ENCODE measurements at places on chromosomes 13 and 19.

DNA sequence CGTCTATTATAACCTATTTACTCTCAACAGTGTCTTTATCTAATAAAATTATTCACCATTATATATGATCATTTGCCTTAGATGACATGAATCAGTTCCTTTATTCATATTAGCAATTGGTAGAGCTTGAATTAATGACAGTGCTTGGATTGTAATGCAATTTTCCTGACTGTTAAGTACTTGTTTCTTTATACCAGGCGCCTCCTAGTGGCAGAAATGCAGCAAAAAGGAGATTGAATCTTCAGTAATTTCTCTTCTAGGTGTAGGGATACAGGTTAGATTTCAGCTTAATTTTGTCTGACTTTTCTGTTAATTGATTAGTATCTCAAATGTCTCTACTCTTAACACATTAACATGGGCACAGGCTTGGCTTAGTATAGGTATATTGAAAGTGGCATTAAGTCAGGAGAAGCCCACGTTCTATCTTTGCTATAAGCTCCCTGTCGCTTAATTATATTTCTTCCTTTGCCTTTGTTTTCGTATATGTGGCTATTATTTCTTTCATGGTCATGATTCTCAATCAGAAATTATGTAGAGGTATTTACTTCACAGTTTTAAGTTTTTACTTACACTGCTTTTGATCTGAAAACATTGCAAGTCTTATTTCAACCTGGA lies 9.1 kb upstream of the LHFPL6 start:
- DNase-seq = peak; percentile 22

DNA sequence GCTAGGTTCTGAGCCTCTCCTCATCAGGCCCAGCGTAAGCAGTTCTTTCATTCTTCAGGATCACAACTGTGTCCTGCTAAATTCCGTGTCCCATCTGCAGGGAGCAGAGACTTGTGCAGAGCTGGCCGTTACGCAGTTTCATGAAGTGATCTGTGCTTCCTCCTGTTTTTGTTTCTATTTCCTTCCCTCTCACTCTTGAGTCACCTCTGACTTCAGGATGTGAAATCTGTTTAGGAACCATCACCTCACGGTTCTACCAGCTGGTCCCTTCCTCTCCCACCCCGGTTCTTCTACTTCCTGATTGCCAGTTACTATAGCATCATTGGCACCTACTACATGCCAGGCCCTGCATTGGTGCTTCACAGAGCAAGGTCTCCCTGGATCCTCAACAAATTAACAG lies 8.5 kb downstream of the MAU2 start:
- no peak for DNase-seq

DNA sequence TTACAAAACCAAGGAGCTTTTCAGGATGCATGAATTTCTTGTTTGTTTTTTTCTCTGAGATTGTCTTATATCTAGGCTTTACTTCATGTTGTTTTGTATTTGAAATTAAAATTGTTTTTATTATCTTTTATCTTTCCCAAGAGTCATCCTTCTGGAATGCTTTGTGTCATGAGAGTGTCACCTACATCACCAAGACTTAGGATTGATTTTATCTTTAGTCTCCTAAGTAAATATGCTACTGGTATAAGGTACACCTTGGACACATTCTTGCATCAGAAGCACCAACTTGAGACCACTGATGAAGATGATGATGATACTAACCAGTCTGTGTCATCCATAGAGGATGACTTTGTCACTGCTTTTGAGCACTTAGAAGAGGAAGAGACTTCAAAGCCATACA lies 26.4 kb downstream of the AKAP11 start:
- no peak for DNase-seq

DNA sequence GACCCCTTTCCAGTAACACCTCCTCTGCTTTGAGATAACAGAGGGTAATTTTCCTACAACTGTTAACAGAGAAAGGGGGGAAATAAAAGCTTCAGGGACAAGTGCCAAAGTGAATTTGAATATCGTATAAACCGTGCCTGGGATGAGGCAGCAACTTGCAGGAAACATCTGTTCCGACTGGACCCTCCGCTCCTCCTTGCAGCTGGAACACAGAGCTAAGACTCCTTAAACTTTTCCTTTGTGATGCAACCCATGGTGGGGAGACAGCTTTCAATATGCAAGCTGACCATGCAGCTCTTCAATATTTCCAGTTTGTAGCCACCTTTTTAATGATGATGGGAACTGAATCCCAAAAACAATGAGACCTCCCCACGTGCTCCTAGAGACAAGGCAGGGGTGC lies 432.6 kb downstream of the ZNF536 start:
- no peak for DNase-seq

GRCh38 chr13:112867301-112867711 lies 101.7 kb upstream of the MCF2L start:
- DNase-seq = no peak

DNA sequence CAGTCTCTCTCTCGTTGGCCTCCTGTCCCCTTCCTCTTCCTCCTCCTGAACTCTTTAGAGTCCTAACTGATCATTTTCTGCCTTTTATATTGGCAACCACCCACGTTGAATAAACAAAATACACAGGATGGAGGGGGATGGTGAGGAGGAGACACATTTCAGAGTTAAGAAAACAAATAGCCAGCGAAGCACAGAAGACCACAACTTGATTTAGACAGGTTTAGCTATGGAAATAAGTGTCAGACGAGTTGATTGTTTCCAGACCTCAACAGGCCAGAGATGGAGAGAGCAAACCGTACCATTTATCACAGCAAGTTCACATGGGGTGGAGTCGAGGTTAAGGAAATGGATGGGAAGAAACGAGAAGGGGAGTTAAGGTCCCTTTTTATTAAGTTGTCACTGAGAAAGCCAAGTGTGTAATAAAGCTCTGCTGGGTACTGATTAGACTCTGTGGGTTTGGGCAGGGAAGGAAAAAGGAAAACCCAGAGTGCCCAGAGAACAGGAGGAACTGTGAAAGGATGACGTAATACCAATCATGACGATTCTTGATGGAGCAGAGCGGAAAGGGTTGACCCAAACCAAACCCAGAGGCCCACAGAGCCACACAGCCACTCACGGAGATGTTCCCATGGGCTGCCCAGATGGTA lies 11.1 kb upstream of the SERP2 start:
- no peak for DNase-seq

GRCh38 chr13:51728972-51729371 lies 75.0 kb downstream of the DHRS12 start:
- no peak for DNase-seq

DNA sequence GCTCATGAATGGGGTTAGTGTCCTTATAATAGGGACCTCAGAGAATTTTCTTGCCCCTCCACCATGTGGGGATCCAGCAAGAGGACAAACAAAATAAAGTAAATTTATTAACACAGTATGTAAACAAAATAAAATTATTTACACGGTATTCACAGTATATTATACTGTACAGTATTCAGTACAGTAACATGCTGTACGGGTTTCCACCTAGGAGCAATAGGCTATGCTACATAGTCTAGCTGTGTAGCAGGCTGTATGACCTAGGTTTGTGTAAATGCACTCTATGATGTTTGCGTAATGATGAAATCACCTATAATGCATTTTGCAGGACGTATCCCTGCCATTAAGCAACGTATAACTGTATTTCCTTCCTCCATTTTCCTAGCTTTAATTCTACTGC lies 11.8 kb upstream of the DIAPH3 start:
- DNase-seq = no peak

DNA sequence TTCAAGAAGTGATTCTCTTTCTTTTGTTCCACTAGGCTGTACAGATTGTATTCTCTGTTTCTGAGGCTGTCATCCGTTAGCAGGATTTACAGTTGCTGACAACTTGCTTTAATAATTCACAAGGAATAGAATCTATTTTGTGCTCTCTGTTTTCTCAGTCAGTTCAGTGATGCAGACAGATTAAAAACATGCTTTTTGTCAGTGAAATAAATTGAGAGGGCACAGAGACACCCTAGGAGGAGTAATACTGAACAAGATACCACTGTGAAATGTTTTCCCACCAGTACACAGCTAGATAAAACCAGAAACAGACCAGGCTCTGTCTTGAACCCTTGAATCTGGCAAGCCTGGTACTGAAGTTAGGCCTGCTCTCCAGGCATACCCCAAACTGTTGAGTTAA lies 58.7 kb downstream of the LACC1 start:
- no peak for DNase-seq

DNA sequence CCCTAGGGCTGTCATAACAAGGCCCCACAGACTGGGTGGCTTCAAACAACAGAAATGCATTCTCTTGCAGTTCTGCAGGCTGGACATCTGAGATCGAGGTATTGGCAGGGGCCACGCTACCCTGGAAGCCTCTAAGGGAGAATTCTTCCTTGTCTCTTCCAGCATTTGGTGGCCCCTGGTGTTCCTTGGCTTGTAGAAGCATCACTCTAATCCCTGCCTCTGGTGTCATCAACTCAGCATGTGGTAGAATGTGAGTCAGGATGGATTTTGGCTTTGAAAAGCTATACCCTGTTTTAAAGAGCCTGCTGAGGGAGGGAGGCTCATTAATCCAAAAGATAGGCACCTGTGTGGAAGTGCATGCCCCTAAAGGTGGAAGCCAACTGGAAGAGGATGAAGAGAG lies 7.9 kb upstream of the GGACT start:
- DNase-seq = no peak

DNA sequence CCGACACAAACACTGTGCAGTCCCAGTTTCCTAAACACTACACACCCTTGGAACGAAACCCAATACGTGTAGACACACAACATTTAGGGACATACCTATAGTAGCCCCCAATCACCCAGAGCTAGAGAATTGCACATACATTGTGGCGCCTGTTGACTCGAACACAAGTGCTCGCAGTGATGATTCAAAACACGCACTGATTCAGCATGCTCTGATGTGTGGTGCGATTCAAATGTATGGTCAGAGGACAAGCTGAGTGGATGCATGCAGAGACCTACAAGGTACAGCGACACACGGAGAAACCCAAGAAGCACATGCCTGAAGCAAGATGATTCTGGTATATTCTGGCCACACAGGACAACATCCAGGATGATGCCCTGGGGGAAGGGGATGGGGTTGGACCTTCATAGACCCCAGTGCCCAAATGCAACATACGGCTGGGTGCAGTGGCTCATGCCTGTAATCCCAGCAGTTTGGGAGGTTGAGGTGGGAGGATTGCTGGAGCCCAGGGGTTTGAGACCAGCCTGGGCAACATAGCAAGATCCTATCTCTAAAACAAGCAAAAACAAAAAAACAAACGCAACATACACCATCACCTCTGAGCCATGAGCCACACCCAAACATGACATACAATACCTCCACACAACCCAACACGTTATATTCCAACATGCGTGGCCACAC lies 997 bp upstream of the KCNN4 start:
- DNase-seq = no peak

- no peak for DNase-seq
These were observed 1.3 kb downstream of the SAFB start for GRCh38 chr19:5624018-5624663.

DNA sequence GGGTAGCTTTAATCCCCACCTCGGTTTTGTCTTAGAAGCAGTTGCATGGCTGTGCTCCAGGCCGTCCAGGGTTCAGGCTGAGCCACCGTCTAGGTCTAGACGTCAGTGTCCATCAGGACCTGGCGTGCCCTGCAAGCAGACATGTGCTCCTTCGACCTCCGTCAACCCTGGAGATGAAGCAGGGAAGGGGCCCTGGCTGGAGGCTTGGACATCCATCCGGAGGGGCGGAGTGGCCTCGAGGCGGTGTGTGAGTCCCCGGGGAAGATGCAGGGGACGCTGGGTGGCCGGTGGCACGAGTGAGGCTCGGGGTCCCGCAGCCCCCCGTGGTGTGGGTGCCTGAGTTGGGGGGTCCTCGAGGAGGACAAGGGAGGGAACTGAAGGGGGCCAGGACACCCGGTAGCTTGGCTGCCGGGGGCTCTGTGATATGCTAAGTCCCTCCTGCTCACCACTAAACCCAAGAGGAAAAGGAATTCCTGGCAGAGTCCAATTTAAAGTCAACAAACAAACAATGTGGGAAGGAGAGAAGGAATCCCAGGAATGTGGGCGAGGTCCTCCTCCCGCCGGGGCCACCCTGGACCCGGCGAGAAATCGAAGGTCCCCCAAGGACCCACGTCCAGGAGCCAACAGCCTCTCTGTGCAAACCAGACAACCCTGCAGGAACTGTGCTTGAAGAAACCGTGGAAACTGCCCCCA lies 14.9 kb upstream of the PTBP1 start:
- no peak for DNase-seq

DNA sequence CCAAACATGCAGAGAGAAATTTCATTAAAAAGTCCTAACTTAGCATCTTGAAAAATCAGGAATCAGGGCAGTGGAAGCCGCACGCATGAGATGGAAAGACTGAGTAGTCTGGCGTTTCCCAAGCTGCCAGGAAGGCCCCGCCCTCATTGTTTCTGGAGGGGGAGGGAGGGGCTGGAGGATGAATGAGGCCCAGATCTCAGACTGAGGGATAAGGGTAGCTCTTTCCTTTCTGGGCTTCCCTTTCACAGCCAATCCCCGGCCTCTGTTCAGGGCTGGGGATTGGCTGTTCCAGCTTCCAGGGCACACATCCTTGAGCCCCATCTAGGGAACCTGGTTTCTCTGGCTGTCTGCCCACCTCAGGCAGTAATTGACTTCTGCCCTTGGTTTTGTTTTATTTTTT lies 7.3 kb downstream of the C19orf53 start:
- DNase-seq = peak; percentile 86

DNA sequence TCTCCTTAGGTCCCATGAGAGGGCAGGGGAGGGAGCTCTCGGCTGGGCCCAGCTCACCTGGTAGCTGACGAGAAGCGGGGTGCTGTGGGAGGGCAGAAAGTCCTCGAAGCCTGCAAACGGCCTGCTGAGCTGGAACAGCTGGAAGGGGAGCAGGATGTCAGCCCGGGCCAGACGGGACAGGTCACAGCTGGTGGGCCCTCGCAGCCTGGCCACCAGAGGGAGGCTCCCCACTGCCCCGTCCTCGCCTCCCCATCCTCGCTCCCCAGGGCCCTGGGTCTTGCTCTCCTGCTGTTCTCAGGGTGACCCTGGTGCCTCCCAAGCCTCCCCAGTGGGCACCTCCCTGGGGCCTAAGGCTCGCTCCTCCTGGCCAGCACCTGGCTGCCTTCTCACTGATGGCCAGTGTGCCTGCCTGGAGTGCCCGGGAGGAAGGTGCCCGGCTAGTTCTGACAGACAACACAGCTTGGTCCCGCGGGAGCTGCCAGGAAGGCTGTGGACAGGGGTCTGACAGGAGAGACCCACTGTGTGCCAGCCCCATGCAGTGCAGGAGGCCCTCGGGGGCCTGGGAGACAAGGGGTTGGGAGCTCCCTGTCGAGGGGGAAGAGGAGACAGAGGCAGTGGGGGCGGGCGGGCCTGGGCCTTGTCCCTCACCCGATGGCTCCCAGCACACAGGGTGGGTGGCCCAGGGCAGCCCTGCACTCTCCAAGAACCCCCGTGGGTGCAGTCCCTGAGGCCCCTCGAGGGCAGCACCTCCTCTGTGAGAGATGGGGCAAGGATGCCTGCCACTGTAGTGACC lies 20.3 kb downstream of the GPX4 start:
- DNase-seq = no peak

Measured in NCI-H2171 (cell line).